CD4-positive, alpha-beta T cell treated with Interleukin-17A for 1 hour (primary cell): ENCODE measurements at places on chromosomes 2 and 18.

DNA sequence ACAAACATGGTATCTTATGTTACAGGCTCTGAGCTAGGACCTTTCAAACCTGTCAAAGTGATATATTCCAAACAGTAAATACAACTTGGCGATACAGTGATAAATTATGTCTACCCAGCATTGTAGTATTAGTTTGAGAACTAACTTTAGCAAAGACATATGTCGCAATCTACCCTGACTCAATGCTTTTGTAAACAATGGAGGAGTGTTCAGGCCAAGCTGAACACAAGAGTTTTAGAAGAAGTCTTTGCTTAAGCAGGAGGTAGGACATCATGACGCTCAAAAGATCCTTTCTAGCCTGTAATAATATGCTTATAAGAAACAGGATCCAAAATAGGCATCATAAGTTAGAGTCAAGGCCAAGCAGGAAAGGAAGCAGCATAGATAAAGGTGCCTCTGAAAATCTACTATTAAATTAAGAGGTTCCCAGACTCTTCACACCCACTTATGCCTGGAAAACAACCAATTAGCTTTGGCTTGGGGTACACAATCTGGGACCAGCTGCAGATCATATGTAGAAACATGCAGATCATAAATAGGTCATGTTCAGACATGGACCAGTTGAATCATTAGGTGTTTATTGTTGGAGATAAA is 132.5 kb downstream of the CSRNP3 start:
- no peak for DNase-seq

- DNase-seq = no peak
These were observed 62.7 kb downstream of the PSMG2 start for GRCh38 chr18:12765586-12765985.

- no peak for DNase-seq
These were observed 190.0 kb downstream of the CYRIA start for GRCh38 chr2:16475586-16475985.

- DNase-seq = no peak
These were observed 54.7 kb downstream of the EMILIN2 start for GRCh38 chr18:2901423-2901985.

- no peak for DNase-seq
These were observed 14.9 kb upstream of the KLF11 start for GRCh38 chr2:10028407-10028987.

GRCh38 chr18:24499814-24500213 is 39.4 kb downstream of the HRH4 start:
- no peak for DNase-seq

DNA sequence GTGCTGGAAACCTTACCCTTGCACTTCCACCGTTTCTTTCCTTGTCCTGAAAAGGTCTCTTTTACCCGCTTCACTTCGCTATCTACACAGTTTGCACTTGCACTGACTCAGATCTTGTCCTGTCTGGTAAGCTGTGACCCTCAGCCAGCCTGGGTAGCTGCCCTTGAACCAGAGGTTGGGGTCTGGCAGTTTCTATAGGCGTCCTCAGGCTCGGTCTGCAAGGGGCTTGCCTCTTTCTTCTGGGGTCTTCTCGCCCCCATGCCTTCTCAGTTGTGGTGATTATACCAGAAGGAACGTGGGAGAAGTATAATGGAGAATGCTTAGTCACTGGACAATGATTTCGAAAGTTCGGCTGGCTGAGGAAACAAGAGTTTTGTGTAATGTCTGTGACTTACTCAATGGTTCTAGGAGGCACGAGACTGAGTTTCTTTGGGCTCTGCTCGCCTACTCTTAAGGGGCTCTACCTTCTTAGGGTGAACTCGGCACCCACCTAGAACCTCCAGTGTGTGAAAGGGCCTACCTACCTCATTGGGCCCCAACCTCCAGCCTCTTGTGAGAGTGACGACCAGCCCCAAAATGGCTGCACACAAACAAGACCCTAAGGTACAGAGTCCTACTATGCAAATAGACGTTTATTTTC is 6.9 kb upstream of the STAT1 start:
- peak; percentile 26 for DNase-seq

DNA sequence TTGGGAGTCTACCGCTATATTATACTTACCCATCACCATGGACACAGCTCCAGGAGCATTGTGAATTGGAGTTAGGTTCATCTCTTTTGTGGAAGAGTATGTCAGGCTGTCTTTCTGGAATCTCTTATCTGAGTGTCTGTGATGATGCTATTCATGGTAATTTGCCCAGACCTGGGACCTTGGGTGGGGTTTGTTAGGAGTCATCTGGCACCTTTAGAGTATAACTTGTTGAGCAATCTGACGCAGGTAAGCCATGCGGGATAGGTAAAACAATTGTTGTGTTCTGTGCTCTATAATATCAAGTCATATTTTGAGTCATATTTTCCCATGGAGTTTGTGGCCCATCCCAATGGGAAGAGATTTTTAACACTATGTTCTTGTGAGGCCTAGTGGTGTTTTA is 49.7 kb upstream of the MAPRE2 start:
- DNase-seq = no peak
